ENCODE measurements at places on chromosomes 7 and 10.
A peak's percentile ranks its signal among the peaks of the same experiment; 100 is the strongest.

DNA sequence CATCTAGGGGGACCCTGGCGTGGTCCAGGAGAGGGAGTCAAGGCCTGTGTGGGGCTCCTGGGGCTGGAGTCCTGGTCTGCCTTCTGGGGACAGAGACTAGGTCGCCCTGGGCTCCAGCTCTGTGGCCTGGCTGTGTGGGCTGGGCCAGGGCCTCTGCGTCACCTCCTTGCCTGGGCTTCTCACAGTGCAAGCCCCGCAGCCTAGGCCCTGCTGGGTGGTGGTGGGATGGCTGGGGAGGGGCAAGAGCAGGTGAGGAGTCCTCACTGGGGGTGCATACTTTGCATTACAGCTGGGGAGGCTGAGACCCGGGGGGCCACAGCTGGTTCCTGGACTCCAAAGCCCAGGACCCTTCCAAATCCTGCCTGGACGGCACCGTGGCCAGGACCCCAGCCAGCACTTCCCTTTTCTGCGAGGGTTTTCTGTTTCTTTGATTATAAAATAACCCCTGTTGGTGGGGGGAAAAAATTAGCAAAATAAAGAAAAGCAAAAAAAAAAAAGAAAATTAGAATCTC lies 23.5 kb downstream of the PWWP2B start:
- no peak for DNase-seq

- DNase-seq: no peak
Measured at GRCh38 chr10:96299383-96299782, 4.9 kb upstream of the DNTT start.

GRCh38 chr10:67156239-67156638 lies 230.4 kb downstream of the LRRTM3 start:
- DNase-seq: no peak

DNA sequence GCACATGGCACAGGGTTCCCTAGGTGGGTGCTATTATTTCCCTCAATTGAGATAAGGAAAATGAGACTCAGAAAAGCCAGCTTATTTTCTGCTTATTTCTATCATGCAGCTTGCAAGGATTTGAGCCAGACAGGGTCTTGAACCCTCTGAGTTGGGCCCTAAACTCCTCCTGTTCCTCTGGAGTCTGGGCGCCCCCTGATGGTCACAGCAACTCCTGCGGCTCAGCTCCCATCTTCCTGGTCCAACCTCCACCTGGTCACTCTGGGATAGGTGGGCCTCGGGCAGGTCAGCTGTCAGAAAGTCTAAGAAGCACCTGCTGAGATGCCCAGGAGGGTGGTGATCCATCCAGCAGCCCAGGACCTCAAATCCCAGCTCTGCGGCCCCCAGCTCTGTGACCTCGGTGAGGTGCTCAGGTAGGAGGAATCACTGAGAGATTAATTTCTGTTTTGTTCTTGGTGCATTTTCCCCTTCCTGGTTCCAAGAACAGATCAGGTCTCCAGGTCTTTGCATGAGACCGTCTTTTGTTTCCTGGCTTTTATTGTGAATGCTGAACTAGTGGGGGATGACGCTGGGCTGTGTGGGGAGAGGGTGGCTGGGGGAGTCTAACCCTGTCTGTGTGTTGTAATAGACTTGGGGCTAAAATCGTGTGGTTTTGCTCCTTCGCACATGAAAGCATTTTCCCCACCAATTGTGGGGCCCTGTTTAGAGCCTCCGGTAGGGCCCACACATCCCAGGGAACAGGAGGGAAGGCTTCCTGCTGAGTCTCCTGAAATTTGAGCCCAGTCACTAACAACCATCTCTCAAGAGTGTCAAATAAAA lies 32.8 kb downstream of the TMEM130 start:
- DNase-seq: no peak

DNA sequence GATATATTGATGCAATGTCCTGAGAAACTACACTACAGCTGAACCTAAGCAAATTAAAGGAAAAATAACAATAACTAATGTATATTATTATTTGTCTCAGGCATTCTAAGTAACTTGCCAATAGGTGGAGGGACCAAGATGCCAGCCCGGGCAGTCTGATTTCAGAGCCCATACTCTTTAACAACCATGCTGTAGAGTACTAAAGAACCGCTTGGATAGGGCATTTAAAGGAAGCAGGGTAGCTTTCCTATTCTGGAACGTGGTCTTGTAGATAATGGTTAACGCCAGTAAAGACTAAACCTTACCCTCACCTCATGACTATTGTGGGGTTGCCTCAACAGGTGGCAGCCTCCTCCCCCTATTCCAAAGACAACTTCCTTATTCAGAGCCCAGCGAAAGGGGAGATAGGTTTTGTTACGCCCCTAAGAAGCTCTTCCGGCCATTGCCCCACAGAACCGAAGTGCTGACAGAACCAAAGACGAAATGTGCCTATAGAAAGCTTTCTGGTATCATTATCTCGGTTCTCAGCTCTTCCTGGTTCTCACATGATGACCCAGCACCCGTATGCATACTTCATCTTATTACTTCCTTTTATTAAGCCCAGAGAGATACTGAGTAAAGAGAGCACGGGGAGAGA lies 707 bp upstream of the C1GALT1 start:
- DNase-seq: no peak

GRCh38 chr10:73991884-73992245 lies 6.1 kb upstream of the VCL start:
- DNase-seq: peak; percentile 54

Measured in stimulated activated CD8-positive, alpha-beta memory T cell treated with anti-CD3 and anti-CD28 coated beads, Interleukin-4, amount 100 ng/mL, for 24 hours (primary cell).